GM12878 (cell line): ENCODE measurements at places on chromosomes 5 and 9. TPM values are rescaled to one million over a fixed set of nuclear protein-coding genes. Genes with fewer than 3 reads are reported as not detected.

DNA sequence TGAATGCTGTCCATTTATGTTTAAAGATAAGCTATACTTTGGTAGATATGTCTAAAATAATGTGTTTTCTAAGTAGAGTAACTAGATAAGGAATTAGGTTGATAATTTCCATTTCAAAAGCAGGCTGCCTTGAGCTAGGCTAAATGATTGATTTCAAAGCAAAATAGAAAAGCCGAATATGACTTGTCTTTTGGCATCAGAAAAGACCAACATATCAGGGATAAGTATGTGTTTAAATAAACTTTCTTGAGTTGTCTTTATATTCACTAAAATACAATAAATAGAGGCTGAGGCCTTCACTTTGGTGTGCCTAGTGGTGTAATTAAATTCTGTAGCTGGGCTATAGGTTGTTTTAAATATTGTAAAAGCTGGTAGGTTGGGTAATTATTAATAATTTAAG, 569.0 kb downstream of the TAF11L14 start:
- no peak for DNase-seq

- DNase-seq, result no peak
These were observed 10.0 kb upstream of the CCL28 start for GRCh38 chr5:43422143-43422542.

Gene ZNF782
- 5.9 and 6.2 TPM in 2 replicates for total RNA-seq

DNA sequence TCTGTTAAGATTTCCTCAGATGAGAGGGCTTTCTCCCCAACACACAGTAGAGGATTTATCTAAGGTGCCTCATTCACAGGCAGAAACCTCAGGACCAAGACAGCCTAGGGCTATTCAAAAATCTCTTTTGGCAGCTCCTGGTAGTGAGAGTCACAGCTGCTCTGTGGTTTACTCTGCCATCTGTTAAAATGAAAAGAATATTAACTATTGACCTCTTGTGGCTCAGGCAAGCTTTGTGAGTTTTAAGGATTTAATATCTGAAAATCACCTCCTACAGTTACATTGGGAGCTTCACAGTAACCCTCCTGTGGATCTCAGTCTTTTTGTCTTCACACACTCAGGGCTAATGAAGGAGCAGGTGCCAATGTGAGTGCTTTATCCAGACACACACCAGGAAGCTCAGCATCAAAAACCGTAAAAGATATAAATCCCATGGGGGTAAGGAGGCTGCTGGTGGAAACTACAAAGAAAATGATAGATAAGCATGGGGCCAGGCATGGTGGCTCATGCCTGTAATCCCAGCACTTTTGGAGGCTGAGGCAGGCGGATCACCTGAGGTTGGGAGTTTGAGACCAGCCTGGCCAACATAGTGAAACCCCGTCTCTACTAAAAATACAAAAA, 29.7 kb downstream of the PPP1R2B start:
- peak; percentile 39 for DNase-seq

GRCh38 chr5:6377582-6377904, 804 bp downstream of the MED10 start:
- no peak for DNase-seq

Gene PFN3
- total RNA-seq, result not detected in 2 replicates

Gene NTRK2
- 0.51 and 0.59 TPM in 2 replicates for total RNA-seq

Gene LMNB1
- total RNA-seq, result 179 and 185 TPM in 2 replicates

DNA sequence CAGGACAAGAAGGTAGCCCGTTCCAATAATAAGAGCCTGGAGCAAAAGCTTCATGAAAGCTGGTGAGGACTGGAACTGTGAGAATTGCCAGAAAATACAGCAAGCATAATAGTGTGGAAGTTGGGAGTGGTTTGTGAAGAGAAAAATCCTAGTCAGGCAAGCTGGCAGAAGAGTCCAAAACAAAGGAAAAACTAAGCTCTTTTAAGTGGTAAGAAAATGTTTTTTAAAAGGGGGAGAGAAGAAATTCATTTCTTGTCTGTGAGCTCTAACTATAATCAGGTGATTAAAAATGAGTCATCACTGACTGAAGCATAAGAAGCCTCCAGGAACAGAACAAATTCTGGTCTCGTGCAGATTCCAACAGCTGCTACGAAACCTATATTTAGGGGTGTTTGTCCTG, 102.6 kb downstream of the CAAP1 start:
- DNase-seq, result no peak

GRCh38 chr5:74073257-74073656, 447.3 kb downstream of the ARHGEF28 start:
- DNase-seq, result no peak

DNA sequence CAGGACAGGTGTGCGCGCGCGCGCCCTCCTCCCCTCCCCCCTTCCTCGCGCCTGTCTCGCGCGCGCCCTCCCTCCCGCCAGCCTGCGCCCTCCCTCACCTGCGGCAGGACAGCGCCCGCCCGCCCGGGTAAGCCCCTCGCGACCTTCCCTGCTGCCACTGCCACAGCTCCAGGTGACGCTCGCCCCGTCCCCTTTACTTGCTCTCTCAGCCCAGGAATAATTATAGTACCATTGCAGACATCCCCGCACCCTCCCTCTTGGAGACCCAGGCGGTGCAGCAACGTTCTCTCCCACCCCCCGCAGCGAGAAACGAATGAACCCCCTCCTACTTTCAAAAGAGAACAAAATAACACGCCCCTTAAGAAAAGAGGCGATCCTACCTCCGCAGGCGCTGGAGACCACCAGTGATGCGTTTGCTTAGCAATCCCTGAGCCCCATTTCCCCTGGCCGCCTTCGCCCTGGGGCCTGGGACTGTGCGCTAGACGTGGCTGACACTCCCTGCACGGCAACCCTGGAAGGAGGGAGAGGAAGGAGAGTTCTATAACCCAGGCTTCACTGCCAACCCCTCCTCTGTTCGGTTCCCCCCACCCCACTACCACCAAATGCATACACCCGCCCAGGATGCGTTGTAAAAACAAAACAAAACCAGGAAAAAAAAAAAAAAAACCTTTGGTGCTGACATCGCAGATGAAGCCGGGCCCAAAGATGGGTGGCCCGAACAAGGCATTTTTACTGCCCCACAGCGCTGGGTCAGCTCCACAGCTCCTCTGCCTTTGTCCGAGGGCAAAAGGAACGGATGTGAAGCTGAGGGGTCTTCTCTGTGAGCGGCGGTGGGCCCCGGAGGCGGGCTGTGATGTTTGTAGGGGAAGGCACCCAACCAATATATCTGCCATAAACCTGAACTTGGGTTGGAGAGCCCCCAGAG, 5.6 kb upstream of the PURA start:
- DNase-seq, result no peak

GRCh38 chr5:4116834-4117233, 521.2 kb downstream of the IRX1 start:
- no peak for DNase-seq

DNA sequence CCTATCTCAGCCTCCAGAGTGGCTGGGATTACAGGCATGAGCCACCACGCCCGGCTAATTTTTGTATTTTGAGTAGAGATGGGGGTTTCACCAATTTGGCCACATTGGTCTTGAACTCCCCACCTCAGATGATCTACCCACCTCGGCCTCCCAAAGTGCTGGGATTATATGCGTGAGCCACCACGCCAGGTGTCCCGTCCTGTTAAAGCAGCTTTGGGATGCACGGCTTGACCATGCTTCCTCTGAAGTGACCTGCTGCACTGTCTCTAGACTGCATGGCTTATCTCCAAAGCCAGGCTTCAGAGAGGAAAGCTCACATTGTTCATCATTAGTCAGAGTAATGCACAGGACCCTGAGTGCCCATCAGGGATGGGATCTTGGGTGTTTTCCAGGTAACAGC, 45.4 kb downstream of the SEMA4D start:
- DNase-seq, result no peak

- peak; percentile 65 for DNase-seq
These were observed 15.0 kb upstream of the TEX48 start for GRCh38 chr9:114696814-114697544.

- DNase-seq, result no peak
These were observed 260.7 kb downstream of the CHSY3 start for GRCh38 chr5:130164966-130165365.

DNA sequence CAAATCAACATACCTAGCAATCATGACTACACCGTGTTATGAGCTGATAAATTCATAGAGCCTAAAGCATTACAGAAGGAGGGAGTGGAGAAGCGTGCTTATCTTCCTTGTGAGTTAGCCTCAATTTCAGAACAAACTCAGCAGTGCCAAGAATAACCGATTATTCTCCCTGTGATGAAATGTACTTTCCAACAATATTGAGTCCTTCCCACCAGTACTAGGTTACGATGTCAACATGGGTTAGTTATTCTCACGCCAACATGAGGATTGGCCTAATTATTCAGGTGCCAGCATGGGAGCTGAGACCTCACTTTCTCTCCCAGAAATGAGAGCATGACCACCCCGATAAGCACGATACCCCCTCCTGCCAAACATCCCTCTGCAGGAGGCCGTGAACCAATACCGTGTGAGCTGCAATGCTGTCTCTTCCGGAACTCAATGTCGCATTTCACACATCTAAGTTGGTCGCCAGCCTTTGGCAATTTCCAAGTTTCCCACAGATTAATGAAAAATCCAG, 193.7 kb downstream of the ENC1 start:
- DNase-seq, result no peak

Gene PCAT7
- total RNA-seq, result not detected in 2 replicates

GRCh38 chr5:137152616-137153015, 346.5 kb downstream of the SPOCK1 start:
- DNase-seq, result no peak

Gene PCDHA9
- not detected in 2 replicates for total RNA-seq

DNA sequence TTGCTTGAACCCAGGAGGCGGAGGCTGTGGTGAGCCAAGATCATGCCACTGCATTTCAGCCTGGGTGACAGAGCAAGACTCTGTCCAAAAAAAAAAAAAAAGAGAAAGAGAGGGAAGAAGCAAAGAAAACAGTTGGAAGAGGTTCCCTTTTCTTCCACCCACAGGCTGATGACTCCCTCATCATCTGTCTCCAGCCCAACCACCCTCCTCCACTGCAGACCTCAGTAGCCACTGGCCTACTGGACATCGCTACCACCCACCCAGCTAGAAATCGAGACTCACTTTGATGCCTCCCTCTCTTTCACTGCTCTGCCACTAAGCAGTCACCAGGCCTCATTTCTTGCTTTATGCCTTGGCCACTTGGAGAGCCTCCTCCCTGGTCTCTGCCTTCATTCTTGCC, 71.2 kb downstream of the NIPSNAP3B start:
- no peak for DNase-seq

- no peak for DNase-seq
These were observed 95.0 kb upstream of the SLC25A48 start for GRCh38 chr5:135739383-135739981.

DNA sequence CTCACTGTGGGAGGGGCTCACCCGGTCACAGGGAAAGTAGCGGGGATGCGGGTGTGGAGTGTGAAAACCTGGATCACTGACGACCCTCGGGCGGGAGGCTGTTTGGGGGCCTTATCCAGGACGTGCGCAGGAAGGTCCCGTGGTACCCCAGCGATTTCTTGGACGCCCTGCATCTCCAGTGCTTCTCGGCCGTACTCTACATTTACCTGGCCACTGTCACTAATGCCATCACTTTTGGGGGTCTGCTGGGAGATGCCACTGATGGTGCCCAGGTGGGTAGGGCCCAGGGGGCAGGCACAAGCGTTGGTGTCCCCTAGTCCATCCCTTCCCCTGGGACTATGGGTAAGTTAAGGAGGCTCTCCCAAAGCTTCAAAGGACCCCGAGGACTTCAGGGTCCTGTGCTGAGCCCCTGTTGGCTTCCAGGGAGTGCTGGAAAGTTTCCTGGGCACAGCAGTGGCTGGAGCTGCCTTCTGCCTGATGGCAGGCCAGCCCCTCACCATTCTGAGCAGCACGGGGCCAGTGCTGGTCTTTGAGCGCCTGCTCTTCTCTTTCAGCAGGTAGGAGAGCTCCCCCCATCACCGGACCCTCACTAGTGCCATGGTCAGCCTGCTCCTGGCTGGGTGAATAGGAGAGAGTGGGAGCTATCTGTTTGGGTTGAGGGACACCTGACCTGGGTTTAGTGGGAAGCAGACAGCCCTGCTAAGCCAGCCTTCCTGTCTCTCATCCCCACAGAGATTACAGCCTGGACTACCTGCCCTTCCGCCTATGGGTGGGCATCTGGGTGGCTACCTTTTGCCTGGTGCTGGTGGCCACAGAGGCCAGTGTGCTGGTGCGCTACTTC, 3.9 kb downstream of the SLC4A9 start:
- DNase-seq, result no peak

Gene SLC27A6
- not detected in 2 replicates for total RNA-seq

DNA sequence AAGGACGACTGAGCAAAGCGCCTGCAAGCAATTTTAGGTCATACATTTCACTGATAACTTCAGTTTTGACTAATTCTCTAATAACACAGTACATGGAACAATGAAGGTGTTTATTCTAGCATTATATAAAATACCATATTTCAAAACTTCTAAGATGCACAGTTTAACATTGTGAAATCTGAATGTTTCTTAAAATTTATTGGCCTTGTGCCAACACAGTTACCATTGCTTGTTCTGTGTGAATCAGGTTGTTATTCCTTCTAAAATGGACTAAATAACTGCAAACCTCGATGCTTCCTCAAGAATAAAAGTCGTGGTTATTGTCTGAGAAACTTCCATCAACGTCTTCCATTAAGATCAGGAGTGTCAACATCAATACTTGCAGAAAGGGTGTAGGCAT, 8.0 kb downstream of the MCC start:
- no peak for DNase-seq

Gene ITGA2
- 0.13 TPM in 2 replicates for total RNA-seq

DNA sequence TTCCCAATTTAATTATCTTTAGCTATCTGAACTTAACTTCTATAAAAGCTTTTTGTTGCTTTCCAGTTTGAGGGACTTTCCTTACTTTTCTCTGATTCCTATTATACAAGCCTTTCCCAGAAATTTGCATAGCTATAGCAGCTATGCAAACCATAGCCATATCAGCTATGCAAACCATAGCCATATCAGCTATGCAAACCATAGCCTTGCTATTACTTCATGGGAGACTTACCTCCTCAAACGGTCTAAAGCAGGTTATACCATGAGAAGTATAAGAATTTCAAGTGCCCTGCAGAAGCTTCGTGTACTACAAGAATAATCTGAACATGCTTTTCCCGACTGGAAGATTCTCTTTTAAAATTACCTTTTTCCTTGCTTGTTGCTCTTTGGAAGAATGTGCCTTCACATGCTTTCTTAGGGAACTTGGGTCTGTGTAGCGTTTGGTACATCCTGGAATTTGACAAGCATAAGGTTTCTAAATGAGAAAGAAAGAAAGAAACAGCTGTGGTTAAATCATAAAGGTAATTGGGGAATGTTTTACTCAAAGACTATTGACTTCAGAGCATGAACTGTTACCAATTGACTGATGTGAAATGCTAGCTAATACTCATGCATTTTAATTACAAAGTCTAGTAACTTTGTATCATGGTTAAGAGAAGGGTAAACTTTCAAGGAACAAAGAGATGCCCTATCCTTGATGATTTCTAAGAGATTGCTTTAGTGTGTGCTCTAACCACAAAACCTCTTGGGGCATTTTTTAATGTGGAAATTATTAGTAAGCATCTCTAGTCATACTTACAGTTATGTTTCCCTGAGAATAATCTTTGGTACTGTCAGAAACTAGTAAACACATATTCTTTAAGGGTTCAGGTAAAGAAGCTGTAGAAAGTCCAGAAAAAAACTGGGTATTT, 367.6 kb downstream of the GLIS3 start:
- no peak for DNase-seq

GRCh38 chr5:2755681-2756171, 4.2 kb upstream of the IRX2 start:
- DNase-seq, result no peak

Gene FAXDC2
- 0.32 and 0.38 TPM in 2 replicates for total RNA-seq
